GM13976 (cell line): ENCODE measurements at places on chromosomes 1 and 21.

GRCh38 chr1:54247863-54248515 is 48.0 kb downstream of the MRPL37 start:
- no peak for DNase-seq

GRCh38 chr21:23101111-23101510 is 2102.9 kb downstream of the NCAM2 start:
- no peak for DNase-seq

GRCh38 chr1:80072563-80072962 is 1066.0 kb upstream of the ADGRL4 start:
- DNase-seq, result no peak

- no peak for DNase-seq
Observed at GRCh38 chr1:23286401-23286800, 57.7 kb downstream of the HNRNPR start.

GRCh38 chr21:32611471-32611997 is 643 bp downstream of the CFAP298 start:
- DNase-seq, result peak; percentile 75

- DNase-seq, result peak; percentile 13
Observed at GRCh38 chr1:182143825-182144645, 82.5 kb upstream of the ZNF648 start.

DNA sequence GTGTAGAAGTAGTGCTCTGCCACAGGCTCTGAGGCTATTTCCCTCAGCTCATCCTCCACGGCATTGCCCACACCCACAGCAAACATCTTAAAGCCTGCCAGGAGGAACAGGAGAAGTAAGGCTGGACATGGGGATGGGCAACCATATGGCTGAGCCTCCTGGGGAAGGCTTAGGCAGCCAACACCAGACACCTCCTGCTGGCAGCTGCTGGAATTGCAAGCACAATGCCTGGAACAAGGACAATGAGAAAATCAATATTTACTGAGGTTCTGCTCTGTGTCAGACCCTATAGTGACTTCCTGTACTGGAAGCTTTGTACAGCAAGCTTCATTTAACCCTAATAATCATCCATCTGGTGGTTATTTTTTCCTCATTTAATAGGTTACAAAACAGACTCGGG is 8.2 kb downstream of the MATN1 start:
- no peak for DNase-seq

DNA sequence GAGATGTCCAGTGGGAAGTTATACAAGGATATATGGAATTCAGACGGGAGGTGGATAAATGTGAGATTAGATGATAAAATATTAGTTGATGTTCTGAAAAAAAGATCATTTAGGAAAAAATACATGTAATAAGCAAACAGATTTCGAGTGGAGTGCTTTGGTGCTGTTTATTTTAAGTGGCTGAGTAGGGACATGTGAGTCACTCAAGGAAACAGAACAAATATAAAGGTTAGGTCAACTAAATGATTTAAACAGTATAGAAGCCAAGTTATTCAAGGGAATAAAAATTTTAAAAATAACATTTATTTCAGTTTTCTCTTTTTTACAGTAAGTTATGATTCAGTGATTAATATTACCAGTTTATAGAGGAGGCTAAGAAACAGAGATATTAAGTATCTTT is 1046.7 kb upstream of the B3GALT2 start:
- no peak for DNase-seq

DNA sequence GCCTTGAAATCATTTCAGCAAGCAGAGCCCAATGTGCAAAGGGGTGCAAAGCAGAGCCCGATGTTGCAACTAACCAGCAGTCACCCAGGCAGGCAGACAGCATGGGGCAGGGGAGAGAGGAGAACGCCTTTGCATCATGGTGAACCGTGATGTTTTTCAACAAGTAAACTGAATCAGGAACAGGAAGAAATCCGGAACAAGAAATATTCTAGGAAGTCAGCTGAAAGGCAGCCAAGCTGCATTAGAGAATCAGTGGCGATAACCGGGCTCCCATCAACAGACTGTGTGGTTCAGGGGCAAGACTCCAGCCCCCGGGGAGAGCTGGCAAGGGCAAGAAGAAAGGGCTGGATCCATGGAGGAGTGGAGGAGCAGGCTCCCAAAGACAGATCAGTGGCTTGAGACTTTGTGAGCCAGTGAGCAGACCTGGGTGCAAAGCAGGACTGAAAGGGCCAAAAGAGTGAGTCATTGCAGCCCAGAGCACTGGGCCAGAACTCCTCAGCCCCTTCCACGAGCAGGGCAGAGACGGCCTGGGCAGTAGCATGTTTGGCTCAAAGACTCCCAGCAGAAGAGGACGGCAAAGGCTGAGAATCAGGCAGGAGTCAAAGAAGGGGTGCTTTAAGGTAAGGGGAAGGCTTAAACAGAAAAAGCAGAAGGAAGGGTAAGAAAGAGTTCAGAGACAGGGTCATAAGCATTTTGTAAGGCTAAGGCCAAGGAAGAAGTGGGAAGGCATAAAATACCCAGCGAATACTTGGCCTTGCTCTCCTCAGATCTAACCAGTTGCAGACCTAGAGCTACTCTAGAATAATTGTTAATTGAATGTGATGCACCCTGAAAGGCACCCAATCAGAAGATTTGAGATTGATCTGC is 155.0 kb downstream of the SETD4 start:
- DNase-seq, result no peak

GRCh38 chr1:53123453-53124140 is 18.8 kb downstream of the SLC1A7 start:
- no peak for DNase-seq

- no peak for DNase-seq
Observed at GRCh38 chr1:7263021-7263960, 478.0 kb downstream of the CAMTA1 start.

DNA sequence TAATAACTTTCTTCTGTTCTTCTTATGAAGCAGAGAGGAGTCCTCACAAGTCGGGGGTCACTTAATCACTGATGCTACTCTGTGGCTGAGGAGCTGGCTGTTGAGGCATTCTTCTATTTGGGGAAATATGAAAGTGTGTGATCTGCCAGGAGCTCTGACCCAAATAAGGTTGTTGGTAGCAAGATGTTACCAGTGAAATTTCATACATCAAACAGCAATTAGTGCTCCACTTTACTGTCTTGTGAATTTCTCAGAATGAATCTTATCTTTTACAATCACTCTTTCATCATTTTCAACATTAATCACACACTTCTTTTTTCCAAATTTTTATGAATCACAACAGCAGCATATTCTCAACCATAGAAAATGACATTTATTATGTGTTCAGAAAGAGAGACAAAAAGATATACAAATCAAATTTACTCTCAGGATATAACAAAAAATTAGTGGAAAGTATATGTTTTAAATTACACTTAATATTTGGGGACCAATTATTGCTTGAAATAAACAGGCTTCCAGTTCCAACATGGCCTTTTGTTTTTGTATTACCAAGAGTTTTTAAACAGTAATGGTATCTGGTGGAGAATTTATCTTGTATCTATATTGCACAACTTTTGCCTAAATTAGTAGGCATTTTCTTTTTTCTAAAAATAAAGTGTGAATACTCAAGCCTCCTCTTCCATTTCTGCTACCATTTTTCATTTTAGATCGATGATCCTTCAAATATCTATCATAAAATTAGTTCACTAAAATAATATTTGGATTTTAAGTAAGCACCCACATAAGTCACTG is 9.6 kb downstream of the PTGER3 start:
- no peak for DNase-seq

GRCh38 chr21:44983421-44984206 is 43.8 kb downstream of the SLX9 start:
- no peak for DNase-seq

DNA sequence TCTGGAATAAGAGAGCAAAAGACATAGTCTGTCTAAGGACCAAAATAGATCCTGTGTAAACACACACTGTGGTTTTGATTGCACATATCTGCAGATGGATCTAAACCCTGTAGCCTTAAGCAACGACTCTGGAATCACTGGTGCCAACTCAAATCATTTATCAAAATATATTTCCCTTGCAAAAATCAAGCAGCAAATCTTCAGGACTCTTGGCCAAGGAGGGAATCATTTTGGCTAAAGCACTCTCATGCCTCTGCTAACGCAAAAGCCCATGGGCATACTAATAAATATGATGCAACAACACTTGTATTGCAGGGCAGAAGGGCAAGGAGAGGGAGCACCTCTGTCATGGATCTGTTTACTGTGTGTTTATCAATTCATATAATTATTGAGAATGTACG is 155.4 kb upstream of the DUSP10 start:
- DNase-seq, result no peak

- no peak for DNase-seq
Observed at GRCh38 chr21:39604951-39605350, 7.8 kb upstream of the B3GALT5 start.

DNA sequence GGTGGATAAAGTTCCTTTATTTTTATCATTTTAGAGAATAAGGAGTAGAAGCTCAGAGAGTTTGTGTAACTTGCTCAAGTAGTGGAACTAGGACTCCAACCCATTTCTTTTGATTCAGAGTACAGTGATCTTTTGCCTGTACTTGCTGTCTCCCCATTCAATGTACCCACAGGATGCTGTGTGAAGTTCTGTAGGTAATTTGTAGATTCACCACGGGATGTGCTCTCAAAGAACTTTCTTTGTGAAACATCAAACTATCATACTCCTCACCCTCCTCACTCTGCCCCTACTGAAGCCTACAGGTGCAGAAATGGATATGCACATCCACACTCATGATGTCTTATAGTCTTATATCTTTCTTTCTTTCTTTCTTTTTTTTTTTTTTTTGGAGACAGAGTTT is 65.8 kb upstream of the HSPA13 start:
- no peak for DNase-seq

DNA sequence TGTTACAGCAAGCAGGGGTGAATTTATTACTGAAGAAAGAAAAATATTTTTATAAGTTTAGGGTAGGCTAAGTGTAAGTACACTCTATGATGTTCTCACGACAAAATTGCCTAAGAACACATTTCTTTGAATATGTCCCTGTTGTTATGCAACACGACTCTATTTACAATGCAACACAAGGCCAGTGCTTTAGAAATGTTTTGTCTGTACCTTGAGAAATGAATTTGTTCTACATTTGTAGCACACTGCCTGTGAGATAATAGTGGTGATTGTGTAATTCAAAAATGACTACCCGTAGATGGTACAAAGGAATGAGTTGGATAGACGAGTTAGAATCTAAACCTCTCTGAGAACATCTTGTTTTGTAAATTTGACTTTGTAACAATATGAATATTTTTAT is 63.7 kb upstream of the IGSF5 start:
- DNase-seq, result no peak

GRCh38 chr1:53342735-53343470 is 15.0 kb upstream of the LRP8 start:
- DNase-seq, result no peak

DNA sequence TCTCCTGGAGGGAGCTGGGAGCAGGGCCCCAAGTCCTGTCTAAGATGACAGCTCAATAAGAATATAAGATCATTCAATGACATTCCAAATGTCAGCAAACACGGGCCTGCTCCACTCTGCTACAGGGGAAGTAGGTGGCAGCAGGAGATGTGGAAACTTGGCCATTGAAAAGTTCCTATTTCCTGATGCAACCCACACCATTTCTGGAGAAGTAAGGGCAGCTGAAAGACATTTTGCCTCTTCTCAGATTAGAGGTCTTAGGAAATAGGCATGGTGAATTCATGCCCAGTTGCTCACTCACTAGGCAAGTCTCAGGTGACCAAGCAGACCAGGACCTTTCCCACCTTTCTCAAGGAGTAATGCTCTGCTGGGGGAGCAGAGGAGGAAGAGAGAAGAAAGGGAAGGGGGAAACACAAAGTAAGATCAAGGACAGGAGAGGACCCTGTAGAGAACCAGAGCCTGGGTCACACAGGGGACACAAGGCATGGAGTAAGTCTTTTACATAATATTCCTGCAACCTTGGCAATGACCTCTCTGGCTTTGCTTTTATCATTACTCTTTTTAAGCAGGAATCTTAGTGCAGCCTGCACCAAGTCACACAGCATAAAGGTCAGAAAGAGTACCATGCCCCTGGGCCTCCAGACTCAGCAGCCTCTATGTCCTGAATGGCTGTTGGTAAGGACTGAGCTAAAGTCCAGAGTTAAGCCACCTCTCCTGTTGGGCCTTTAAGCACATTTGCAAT is 68.9 kb downstream of the DMAP1 start:
- DNase-seq, result no peak

DNA sequence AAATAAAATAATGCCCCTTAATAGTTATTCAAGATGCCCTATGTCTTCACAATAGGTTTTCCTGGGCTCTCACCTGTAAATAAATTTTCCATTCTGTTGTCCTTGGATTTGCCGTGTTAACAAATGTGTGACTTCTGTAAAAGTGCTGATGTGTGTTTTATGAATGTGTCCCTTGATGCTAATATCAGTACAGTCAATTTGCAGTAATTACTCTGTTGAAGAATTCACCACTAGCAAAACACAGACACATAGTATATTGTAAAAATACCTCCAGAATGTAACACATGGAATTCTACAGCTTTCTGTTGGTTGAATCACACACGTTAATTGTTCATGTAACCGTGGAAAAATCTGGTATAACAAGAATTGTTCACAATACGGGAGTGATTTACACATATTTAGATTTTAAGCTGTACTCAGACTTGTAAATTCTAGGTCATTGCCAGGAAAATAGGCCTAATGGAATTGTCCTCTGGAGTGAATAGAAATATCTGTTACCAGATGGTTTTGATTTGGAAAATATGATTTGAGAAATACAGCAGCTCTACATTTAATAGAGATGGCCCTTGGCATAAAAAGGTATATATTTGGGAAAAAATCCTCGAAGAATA is 36.7 kb upstream of the KCNK2 start:
- DNase-seq, result no peak

DNA sequence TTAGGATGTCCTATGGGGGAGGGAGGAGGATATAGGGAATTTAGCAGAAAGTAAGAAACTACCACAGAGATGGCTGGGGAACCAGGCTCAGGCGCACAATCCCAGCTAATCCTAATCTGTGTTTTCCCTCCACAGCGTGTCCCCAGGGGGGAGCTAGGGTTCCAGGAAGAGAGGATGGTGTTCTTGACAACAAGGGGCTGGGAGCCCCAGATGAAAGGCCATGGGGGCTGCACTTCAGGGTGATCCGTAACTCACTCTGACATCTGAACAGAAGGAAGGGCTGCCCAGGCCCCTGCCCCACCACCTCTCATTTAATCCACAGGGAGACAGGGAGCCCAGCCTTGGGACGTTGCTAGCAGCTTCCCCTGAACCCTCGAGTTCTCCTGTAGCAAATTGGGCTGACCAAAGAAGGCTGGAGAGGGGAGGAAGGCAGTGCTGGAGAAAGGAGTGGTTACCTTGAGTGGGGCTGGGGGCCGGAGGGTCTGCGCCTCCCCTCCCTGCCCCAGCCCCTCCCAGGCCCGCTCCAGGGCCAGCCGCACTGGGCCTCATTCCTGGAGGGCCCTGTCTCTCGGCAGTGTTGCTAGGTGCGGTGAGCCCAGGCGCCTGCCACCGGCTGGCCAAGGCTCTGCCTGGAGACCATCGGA is 131.7 kb downstream of the TMEM53 start:
- no peak for DNase-seq
